ENCODE measurements at places on chromosomes 12 and 14.

DNA sequence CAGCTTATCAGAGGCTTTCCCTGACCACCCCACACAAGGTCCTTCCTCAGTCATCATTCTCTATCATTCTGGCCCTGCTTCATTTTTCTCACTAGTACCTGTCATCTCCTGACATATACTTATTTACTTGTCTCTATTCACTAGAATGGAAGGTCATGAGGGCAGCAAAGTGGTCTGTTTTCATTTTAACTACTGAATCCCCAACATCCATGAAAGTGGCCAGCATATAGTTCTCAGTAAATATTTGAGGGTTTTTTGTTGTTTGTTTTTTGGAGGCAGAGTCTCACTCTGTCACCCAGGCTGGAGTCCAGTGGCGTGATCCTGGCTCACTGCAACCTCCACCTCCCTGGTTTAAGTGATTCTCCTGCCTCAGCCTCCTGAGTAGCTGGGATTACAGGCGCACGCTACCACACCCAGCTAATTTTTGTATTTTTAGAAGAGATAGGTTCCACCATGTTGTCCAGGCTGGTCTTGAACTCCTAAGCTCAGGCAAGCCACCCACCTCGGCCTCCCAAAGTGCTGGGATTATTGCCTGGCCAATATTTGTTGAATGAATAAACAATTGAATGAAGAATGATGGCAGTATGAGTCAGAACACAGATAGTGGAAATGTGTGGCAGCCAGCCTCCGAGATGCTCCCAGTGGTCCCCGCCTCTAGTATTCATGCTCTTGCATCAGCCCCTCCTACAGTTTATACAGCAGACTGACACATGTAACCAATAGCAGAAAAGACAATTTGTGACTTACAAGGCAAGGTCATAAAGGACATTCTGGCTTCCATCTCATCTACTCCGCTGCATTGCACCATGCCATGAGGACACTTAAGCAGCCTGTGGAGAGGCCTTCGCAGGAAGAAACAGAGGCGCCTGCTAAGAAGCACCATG, 7.0 kb upstream of the ANO6 start:
- no peak for DNase-seq

- peak; percentile 16 for DNase-seq
These were observed 103.7 kb upstream of the NUDT4 start for GRCh38 chr12:93273834-93274564.

- no peak for DNase-seq
These were observed 61.0 kb downstream of the HMGA2 start for GRCh38 chr12:65885312-65885711.

GRCh38 chr14:78335531-78335930, 165.4 kb downstream of the NRXN3 start:
- DNase-seq: peak; percentile 58

- DNase-seq: no peak
These were observed 13.1 kb downstream of the DYNC1H1 start for GRCh38 chr14:101977311-101978071.

DNA sequence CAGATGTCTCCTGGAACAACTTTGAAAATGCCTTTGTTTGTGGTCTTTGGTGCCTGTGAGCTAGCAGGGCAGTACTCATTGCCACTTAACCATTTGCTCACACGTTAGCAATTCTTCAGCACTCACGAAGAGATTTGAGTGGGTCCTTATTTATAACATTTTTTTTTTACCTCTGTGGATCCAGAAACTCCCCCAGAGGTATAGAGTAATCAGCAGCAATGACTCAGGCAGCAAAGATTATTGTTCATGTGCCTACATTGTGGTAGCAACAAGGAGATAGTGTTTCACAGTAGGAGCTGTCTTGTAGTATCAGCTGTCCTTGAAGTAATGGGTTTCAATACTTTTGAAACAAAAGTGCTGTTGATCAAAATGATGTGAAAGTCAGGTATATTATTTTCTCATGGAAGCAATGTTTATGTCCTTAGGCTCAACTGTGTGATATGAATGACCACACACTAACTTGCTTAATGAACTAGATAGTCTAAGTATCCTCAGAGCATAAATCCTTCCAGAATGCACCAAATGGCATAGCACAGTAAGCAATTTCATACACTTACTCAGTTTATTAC, 304.1 kb downstream of the EGLN3 start:
- DNase-seq: no peak

- DNase-seq: no peak
These were observed 34.2 kb upstream of the STRN3 start for GRCh38 chr14:31060253-31060875.

DNA sequence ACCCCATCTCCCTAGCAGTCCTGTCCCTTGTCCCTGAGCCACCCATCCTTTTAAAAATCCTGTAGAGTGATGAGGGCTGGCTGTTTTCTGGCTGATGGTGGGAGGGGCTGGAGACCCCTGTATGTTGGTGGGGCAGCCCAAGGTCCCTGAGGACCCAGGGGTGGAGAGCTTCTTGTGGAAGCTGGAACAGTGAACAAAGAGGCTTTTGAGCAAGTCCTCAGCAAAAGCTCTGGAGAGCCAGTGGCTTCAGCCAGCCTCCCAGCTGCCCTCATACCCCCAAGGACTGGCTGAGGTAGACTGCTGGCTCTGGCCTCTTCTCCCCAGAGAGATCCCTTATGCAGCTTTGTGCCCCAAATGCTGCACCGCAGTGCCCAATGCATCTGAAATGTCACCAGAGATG, 29.2 kb upstream of the COL2A1 start:
- no peak for DNase-seq

DNA sequence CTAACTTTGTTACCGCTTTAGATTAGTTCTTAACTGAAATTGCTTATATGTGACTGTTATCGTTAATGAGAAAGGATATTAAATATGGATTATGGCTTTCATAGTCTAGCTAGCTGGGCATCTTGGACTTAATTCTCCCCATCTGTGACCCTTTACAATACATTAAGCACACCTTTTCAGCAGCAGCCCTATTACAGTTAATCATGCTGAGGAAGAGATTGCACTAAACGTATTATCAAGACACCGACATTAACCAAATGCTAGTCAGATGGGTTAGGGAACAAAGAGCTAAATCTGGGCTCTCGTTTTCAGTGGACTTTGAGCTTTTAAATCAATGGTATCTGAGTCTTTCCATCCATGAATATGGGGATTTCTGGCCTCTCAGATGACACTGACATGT, 447.5 kb upstream of the DCN start:
- DNase-seq: no peak

GRCh38 chr12:96456265-96456974, 33.0 kb upstream of the CFAP54 start:
- no peak for DNase-seq

- DNase-seq: peak; percentile 28
These were observed 19.1 kb upstream of the DNM1L start for GRCh38 chr12:32659908-32660440.

GRCh38 chr12:40038619-40039018, 67.3 kb downstream of the SLC2A13 start:
- DNase-seq: no peak

DNA sequence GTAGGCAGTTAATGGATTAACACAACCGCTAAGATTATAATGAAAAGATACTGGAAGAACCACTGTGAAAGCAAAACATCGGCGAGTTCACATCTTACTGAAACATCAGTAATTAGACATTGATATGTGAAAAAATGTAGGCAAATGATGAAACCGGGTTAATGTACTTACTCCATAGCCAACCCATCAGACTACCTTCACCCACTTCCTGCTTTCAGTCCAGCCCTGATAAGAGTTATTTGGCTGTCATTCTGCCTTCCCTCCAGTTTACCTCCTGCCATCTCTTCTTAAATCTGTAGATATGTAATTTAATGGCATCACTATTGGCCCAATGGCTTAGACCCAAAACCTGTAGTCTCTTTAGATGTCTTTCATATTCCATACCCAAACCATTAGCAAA, 46.0 kb upstream of the LGR5 start:
- no peak for DNase-seq

DNA sequence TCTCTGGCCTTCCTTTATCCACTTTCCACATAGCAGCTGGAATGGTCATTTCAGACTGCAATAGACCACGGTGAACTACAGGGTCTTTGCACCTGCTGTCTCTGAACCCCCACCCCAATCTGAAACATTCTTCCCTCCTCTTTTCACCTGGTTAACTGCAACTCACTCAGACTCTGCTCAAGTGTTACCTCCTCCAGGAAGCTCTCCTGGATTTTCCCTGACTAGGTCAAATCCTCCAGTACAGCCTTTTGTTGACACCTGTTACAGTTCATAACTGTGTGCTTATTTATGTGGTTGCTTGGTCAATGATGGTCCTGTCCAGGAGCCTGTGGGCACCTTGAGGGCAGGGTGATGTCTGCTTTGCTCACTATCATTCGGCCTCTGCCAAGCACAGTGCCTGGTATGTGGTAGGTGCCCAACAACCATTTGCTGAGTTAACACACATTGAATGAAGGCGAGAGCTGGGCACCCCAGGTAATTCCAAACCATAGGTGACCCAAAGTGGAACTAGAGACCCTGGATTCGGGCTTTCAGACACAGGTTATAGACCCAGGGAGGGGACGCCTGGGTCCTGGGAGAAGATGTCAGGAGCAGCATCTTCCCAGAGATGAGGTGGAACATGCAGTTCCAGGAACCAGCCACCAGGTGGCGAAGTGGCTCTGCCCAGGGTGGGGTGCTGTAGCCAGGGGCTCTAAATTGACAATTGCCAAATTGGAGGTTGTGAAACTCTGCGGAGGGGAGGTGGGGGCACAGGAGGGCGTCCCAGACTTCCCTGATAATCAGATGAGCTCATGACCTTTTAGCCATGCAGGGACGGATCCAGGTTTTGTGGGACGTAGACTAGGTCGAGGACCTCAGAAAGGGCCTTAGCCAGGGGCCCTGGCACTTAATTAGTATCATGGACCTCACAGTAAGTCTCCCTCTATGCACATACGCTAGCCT, 28.1 kb downstream of the TRPV4 start:
- DNase-seq: peak; percentile 72

- DNase-seq: no peak
These were observed 25.4 kb downstream of the ATG14 start for GRCh38 chr14:55386037-55386808.

DNA sequence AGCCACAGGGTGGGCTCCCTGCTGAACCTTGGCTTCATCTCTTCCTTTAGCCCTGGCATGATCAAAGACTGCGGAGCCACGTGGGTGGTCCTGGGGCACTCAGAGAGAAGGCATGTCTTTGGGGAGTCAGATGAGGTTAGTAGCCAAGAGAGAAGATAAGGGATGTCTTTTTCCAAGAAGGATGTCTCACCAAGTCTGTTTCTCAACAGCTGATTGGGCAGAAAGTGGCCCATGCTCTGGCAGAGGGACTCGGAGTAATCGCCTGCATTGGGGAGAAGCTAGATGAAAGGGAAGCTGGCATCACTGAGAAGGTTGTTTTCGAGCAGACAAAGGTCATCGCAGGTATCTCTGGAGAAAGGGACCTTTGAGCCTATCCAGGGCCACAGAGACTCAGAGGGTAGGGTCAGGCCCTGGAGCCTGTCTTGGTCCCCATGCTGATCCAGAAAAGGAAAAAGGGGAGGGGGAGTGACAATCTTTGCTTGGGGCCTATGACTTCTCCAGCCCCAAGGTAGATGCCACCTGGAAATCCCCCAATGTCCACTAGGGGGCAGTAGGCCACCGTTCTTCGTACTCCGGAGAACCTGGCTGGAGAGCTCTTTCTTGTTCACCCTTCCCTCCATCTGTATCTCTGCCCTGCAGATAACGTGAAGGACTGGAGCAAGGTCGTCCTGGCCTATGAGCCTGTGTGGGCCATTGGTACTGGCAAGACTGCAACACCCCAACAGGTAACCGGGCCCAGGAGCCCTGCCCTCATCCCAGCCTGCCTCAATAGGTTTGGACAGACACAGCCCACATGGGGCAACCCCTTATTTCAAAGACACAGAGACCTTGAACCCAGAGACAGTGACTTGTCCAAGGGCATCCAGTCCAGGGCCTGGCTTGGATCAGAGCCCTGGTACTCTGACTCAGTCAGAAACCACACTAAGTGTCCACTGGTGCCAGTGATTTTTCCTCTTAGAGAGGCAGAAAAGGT, 2.0 kb downstream of the TPI1 start:
- DNase-seq: peak; percentile 96

DNA sequence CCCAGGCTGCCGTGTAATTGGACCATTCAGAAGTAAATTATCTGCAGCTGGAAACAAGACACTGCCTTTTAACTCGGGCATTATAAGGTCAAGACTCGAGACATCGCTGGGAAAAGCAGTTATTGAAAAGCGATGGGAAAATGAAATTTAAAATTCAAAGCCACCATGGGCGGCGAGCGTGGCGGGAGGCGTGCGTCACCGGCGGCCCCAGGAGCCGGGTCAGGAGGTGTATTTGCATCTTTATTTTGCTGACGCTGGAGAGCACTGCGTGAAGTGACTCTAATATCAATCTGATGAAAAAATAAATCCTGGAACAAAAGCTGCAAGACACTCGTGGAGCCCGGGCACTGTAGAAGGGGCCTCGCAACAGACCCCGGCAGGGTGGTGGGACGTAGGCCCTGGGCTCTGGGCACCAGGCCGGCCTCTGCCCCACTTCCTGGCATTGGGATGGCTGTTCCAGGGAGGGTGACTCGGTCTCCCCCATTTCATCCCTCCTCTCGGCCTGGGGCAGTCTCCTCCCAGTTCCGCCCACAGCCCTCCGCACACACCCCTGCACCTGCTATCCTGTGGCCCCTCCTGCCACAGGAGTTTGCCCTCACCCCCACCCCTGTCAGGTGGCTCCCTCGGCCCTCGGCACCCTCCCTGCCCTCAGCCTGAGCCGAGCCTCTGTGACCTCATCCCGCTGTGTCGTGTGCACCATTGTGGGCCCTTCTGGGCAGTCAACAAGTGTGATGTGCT, 196.2 kb downstream of the KIF26A start:
- DNase-seq: no peak

DNA sequence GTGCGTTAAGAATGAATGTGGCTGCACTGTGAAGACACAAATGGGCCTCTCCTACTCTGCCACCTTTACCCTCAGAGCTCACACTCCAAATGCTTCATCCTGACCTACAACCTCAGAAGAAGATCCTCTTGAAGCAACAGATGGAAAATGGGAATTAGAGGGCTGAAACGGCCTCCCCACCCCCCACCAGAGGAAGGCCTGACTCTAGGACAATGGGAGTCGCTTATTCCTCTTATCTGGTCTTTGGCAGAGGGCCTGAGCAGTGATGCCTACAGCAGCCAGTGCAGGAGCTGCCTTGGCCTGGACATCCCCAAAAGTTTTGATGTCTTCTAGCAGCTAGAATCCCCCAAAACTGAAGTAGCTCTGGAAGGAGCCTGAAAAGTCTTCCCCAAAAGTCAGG, 29.2 kb downstream of the BTBD7 start:
- DNase-seq: no peak

DNA sequence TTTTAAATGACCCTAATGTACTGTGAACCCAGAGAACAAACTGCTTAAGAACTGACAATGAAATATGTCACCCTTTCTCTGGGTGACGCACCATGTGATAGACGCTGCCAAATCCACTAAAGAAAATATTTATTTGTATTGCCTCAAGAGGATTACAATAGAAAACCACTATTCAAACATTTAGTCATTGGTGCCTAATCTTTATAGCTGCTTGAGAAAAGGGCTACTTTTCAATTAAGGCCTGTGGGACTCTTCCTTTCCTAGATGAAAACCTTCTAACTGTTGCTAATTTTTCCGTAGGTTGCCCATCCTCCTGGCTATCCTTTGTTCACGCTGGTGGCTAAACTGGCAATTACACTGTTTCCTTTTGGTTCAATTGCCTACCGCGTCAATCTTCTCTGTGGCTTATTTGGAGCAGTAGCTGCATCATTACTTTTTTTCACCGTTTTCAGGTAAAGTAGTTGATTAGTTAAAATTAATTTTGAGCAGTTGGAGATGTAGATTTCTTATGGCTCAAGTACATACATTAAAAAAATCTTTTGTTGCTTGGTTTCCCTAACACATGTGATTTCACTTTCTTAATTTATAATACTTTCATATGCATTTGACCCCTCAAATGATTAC, 6.0 kb downstream of the TMEM260 start:
- DNase-seq: peak; percentile 80

Measured in DMS53 (cell line).